ENCODE measurements at places on chromosomes 4 and X.
A peak's percentile ranks its signal among the peaks of the same experiment; 100 is the strongest.

DNA sequence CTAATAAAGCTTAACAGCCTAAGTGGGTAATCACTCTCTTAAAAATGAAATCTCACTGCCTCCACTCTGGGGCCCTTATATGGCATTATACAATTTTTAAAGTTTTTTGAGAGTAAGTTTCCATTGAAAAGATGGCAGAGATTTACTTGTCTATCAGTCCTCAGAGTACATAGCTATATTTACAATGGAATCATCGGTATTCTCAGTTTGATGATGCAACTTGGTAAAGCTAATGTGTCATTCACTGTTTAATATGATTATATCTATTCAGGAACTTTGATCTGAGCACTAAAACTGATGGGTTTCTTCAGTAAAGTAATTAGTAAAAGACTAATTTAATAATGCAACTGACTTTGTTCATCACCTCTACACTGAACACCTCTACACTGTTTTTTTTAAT, 51.6 kb downstream of the CT47B1 start:
- DNase-seq: peak; percentile 2

- no peak for DNase-seq
Observed at GRCh38 chr4:99104153-99104552, 15.6 kb upstream of the ADH5 start.

GRCh38 chrX:43949669-43950068, 23.5 kb downstream of the NDP start:
- peak; percentile 15 for DNase-seq

DNA sequence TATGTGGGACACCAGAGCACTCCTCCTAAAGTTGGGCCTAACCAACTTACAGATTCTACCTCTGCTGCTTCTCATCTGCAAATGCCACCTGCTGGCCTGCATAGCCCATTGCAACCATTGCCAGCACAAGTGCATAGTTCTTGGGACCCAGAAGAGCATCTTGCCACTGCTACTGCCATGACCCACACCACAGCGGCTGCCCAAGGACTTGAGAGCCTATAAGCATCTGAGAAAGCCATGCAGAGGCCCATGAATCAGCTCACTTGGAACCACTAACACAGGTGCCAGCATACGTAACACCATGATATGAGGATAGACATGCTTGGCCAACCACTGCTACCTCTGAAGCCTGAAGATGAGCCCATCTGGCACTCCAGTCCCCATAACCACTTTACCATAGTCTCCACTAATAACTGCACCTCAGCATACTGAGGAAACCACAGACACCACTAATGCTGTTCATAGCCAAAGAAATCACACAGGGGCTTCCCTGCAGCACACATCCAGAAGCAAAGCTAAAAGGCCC, 258.1 kb upstream of the AGTR2 start:
- DNase-seq: no peak

DNA sequence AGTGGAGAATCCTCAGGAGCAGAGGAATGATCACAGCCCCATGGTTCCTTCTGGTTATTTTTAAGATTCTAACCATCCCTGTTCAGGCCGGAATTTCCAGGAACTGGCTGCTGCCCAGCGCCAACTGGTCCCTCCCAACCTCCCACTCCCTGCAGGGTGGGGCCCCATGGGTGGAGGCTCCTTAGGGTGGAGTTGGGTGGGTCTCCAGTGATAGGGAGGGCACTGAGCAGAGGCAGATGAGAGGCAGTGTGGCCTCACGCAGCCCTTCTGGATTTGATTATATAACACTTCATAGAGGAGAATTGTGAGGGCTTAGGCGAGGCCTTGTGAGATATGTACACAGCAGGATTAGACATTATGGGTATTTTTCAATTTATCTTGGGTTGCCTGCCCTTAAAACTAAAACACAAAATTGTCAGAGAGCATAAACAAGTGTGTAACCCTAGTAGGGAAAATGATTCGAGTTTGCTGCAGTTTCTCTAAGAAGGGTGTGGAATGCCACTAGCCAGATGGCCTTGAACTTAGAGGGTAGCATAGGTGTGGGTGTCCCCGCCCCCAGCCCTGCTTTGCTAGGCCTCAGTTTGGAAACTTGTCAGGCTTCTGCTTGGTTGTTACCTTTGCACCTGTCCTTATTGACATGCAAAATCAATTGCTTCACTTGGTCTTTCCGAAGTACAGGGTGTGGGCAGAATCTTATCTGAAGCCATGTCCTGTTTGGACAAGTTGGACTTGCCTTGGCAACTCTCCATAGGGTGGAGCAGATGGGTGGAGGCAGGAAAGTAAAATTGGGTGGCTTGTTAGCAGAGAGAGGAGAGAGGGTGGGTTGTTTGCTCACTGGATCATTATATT, 9.4 kb downstream of the KLF3 start:
- peak; percentile 91 for DNase-seq

GRCh38 chr4:40749717-40750460, at the start of gene NSUN7:
Gene NSUN7, plus strand, starts transcription at chr4:40749955. Its CDS starts 739 bp downstream, at chr4:40750694.
- DNase-seq: peak; percentile 64

GRCh38 chrX:131779741-131780140, 235.9 kb downstream of the OR13H1 start:
- no peak for DNase-seq

DNA sequence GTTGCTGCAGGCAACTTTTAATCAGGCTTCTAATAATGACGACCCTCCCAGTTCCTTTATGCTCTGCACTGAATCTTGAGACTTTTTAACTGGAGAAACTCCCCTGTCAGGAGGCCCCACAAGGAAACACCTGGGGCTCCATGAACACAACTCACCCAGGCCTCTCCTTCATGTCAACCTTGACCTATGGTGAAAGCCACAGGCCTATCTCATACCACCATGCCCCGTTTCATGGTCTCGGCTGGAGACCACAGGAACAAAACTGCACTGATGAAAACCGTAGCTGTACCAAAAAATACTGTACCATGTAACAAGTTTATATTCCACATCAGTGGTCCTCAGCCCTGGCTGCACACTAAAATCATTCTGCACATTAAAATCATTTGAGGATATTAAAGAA, 57.0 kb downstream of the ZNF827 start:
- DNase-seq: no peak
